ENCODE measurements at places on chromosomes 12 and 14. TPM values are rescaled to one million over a fixed set of nuclear protein-coding genes. Genes with fewer than 3 reads are reported as not detected.

GRCh38 chr14:75752907-75753594 is 92.0 kb downstream of the TTLL5 start:
- no peak for DNase-seq

- no peak for DNase-seq
These were observed 3.2 kb downstream of the KRT85 start for GRCh38 chr12:52364061-52364460.

DNA sequence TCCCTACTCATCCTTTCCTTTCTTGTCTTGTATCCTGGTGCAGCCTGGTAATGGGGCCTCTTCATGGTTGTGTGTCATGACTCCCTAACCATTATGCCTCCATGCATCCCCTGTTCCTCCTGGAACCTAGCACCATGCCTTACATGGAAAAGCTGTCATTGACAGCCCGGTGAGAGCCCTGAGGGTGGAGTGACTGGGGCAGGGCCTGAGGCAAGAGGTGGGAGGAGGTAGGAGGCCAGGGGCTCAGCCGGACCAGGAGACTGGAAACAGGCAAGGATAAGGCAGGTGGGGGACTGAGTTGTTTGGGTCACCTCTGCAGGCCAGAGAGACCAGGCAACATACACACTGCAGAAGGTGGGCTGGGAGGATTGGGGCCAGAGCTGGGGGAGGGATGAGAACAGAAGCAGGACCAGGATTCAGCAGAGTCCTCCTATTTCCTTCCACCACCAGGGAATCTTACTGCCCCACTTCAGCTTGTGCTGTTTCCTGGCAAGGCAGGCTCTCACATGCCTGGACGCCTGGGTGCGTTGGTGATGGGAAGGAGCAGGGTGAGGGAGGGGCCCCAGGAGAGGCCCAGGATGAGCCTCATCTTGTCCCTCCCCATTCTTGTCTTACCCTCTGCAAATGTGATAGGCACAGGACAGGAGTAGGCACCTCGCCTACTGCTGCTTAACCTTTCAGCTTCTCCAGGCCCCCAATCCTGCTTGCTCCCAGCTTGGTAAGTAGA is at the start of gene LTB4R2:
Gene LTB4R2, plus strand, starts transcription at position 603 of the 727 bp plus-strand sequence. CDS start 525 bp downstream, outside the sequence.
- no peak for DNase-seq

DNA sequence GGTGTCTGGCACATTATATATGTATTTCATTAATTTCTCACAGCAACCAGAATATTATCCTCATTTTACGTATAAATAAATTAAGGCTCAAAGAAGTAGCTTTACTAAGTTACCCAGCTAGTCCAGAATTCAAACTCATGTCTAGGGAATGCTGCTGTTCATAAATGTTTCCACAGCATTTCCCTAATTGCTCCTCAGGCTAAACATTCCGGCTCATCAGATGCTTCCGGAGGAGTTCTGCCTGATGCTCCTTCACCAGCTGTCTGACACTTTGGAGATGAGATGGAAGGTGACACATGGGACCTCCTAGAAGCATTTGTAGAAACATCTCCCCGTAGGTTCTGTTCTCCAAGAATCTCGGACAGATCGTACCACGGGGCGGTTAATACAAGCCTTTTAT is 12.1 kb downstream of the KRT85 start:
- DNase-seq, result peak; percentile 25

Gene B4GALNT3
- 5.9 TPM for total RNA-seq

DNA sequence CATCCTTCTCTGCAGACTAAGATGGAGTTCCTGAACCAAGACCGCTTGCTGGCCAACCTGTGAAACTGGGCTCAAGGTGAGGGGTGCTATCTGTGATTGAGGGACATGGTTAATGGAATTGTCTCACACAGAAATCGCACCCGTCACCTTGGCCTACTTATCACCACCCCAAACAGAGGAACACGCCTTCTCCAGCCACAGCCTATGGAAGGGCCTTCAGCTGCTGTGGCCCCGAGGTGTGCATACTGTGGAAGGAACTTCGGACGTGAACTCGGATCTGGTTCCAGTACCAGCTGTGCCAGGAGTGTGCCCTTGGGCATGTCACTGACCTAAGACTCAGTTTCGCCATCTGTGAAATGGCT is 44.4 kb downstream of the EVL start:
- DNase-seq, result peak; percentile 35
